K562 (cell line): ENCODE measurements at places on chromosomes 1 and 21. TPM values are rescaled to one million over a fixed set of nuclear protein-coding genes. Genes with fewer than 3 reads are reported as not detected.

DNA sequence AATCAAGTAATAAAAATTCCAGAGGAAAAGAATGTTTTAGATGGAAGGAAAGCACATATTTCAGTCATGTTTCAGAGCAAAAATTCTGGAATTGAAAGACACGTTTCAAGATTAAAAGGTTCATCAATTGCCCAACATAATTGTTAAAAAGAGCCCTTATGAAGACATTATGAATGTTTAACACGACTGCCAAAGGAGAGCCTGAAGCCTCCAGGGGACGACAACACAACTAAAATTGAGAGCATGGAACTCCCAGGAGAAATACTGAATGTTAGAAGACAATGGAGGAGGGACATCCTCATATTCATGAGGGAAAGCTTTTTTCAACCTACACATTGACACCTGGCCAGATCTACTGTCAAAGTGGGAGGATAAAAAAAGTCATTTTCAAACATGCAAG lies 16.0 kb downstream of the OR2T11 start:
- H3K27ac ChIP-seq: no peak overlapping the region
- no peak for DNase-seq
- no peak overlapping the region for H3K4me3 ChIP-seq
- no peaks in the 10 kb centered on the region for H3K27me3 ChIP-seq
- H3K36me3 ChIP-seq: no peaks in the 10 kb centered on the region

DNA sequence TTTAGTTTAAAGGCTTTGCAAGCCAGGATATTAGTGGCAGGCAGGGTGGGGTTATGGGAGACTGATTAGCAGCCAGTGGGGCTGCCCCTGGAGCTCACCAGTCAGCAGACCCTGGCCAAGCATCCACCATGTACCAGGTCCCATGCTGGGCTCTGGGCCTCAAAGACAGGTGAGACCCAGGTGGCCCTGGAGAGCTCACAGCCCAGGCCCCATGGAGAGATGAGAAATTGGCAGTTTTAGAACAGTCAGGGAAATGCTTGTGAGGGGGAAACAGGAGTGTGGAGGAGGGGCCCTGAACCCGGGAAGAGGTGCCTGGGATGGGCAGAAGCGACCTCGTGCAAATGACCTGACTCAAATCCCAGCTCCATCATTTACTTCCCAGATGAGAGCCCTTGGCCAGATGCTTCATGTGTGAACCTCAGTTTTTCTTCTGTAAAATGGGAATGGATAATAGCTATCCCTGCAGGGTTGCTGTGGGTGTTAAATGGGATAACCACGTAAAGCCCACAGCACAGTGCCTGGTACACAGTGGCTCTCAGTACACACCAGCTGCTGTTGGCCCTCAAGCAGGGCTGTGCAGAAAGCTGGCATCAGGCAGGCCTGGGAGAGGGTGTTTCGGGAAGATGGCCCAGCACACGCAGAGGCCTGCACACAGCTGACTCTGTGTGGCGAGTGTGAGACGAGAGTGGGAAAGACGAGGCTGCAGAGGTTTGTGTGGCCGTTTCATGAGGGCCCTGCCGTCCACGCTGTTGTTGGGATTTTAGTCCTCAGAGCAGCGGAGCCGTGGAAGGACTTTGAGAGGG lies 518.5 kb downstream of the PTPRU start:
- H3K36me3 ChIP-seq: no peaks in the 10 kb centered on the region
- H3K27ac ChIP-seq: no peak overlapping the region
- no peak overlapping the region for H3K4me3 ChIP-seq
- no peak for DNase-seq

GRCh38 chr1:223019256-223019655 lies 123.8 kb downstream of the TLR5 start:
- no peaks in the 10 kb centered on the region for H3K4me1 ChIP-seq
- no peak overlapping the region for H3K27ac ChIP-seq
- no peak for DNase-seq
- H3K4me3 ChIP-seq: no peak overlapping the region
- H3K36me3 ChIP-seq: no peaks in the 10 kb centered on the region

Gene OR2T2
- total RNA-seq: not detected in 2 replicates

Gene HSD3B1
- total RNA-seq: not detected in 2 replicates

- no peaks in the 10 kb centered on the region for H3K27me3 ChIP-seq
- no peaks in the 10 kb centered on the region for H3K4me1 ChIP-seq
- H3K4me3 ChIP-seq: no peak overlapping the region
- H3K36me3 ChIP-seq: no peaks in the 10 kb centered on the region
- no peak overlapping the region for H3K27ac ChIP-seq
- DNase-seq: no peak
Observed at GRCh38 chr1:217373761-217374701, 256.9 kb downstream of the GPATCH2 start.

- H3K27me3 ChIP-seq: no peaks in the 10 kb centered on the region
- H3K27ac ChIP-seq: peak overlapping the region; percentile 47; the same call in 2 of the 3 replicates
- H3K4me1 ChIP-seq: peaks cover 45% of the 10 kb centered on the region
Observed at GRCh38 chr1:116508984-116509980, 61.5 kb downstream of the CD58 start.

DNA sequence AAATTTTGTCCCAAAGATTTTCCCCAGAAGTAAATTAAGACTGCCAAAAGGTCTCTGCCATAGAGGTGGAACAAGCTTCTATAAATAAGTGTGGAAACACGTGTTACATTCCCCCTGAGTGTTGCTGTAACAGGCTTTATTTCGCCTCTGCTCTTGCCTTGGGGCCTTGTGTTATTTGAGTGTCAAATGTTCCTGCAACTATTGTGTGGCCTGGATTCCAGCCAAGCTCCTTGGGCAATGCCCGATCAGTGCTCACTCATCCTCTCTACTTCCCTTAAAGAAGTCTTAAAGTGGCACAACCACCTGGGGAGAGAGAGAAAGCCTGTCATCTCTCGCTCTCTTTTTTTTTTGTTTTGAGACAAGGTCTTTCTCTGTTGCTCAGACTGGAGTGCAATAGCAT lies 156.7 kb downstream of the NR5A2 start:
- no peaks in the 10 kb centered on the region for H3K4me1 ChIP-seq
- H3K4me3 ChIP-seq: no peak overlapping the region
- H3K27ac ChIP-seq: no peak overlapping the region
- no peak for DNase-seq
- H3K36me3 ChIP-seq: no peaks in the 10 kb centered on the region
